ENCODE measurements at places on chromosomes 7 and 10.

DNA sequence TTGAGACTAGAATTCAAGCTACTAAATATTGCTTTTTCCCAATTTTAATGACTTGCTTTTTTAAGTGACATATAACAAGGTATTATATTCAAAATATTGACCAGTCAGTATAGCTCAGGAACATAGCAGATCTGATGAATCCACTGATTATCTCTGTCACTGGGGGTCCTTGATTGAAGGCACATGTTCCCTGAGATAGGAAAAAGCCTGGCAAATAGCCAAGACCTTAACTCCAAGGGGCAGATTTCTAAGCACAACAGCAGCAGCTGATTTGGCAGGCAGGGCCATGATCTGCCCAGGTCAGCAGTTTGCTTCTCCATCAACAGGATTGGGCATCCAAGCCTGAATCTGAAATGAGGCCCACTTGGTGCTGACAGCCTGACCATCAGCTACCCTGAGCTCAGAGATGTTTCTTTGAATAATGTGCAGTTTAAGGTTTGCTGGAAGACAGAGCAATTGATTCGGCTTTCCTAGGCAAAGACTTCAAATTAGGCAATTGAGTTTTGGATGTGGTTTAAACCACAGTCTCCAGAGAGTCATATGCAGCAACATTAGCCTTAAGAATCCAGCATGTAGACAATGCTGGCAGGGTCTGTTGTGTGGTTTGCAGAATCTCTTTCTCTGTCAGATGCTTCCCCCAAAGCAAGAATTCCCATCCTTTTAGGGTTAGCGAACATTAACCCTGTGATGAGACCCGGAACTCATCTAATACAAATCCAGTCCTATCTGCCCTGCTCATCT is 352.6 kb downstream of the ADRA2A start:
- no peak for DNase-seq

DNA sequence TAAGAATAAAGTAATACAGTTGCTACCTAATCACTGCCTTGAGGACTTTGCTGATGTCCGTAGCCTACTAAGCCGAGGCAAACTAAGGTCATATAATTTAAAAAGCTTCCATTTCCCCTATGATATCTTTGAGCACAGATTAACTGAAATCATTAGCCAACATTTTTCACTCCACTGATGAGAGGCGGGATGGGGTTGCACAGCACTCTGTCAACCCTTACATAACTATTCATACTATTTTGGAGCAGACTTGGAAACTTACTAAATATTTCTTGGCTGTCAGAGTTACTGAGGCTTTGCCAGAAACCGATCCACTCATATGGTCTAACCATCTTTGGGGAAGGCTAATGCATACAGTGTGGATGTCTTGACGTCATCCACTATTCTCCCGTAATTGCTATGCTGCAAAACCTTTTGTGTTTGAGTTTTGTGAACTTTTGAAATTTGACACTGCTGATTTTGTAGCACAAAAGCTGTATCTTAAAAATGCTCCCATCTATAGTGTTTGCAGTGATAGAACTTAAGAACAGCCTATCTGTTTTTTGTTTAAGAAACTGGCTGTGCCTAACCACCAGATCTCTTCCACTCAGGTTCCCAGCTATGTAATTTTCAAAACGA is 248.7 kb downstream of the TSPAN12 start:
- no peak for DNase-seq

DNA sequence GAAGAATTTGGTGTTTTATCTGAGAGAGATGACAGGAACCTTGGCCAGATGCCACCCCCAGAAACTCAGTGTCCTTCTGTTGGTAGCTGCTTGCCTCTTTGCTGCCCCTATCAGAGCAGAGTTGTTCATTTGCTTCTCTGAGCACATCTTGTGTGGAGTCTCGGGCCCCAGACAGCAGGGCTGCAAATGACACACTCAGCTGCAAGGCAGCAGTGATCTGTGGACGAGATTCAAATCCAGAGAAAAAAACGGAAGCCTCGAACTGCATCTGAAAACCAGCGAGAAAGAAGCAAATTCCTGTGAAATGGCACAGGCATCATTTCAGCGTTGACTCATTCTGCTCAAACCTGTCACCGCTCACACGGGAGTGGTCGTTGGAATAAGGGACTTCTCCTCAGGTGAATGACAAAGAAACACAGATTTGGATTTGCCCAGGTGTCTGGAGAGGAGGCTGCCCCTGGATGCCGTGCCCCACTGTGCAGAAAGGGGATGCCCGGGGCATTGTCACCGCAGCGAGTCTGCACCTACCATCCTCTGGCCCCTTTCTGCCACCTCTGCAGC is 144.7 kb downstream of the PFKFB3 start:
- DNase-seq: peak; percentile 58

GRCh38 chr10:14775656-14776055 is 959 bp upstream of the FAM107B start:
- DNase-seq: no peak

DNA sequence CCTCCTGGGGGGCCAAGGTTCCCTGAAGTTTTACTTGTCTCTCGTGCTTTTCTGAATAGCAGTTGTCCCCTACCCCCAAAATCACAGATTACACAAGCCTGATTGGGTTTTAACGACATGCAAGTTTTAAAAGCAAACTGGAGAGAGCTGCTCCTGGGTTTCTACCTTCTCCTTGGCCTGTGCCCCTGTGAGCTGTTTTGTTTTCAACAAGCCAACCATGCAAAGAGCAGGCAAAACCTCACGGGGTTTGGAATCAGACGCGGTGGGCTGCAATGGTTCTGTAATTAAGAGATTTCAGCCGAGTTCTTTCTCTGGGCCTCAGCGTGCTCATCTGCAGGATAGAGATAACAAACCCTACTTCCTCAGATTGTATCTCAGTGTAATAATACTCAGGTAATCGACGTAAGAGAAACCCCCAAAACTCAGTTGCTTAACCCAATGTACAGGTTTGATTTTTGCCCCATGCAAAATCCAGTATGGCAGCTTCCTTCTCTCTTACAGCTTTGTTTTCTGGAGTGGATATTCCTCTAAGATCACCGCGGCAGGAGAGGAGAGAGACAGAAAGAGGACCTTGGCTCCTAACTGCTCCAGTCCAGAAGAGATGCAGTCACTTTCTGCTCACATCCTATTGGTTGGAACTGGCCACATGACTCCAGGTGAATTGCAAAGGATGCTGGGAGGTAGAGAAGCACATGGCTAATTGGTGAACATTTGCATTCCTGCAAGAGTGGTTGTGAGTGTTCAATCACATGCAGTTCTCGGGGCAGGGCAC is 42.0 kb downstream of the MYL10 start:
- DNase-seq: no peak

- no peak for DNase-seq
Observed at GRCh38 chr10:114824391-114824790, 2.8 kb downstream of the FHIP2A start.

- no peak for DNase-seq
Observed at GRCh38 chr7:27159266-27160144, 3.0 kb upstream of the HOXA7 start.

DNA sequence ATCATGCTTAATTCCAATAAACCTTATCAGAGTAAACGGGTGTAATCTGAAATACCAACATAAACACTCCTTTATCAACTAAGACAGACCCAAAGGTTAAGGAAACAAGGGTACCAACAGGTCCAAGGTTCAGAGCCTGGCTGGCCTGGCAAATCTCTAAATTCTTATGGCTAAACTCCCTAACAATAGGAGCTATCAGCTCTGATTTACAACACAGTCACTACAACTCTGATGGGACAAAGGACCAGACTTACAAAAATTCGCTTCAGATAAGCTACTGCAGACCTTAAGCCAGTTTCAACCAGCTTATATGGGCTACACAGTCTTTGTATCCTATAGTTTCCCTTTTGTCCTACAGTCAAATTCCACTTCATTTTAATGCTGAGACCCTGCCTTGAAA is 381.9 kb downstream of the ZWINT start:
- DNase-seq: no peak

DNA sequence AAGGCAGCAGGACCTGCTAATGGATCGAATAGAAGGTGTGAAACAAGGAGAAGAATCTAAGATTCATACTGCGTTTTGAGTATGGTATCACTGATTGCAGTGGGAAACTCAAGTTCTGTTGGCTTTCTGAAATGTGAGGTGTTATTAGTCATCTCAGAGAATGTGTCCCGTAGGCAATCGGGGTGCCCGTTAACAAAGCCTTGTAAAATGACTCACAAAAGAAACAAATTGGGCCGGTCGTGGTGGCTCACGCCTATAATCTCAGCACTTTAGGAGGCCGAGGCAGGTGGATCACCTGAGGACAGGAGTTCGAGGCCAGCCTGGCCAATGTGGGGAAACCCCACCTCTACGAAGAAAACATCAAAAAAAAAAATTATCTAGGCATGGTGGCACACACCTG is 118.2 kb upstream of the C7orf33 start:
- no peak for DNase-seq

DNA sequence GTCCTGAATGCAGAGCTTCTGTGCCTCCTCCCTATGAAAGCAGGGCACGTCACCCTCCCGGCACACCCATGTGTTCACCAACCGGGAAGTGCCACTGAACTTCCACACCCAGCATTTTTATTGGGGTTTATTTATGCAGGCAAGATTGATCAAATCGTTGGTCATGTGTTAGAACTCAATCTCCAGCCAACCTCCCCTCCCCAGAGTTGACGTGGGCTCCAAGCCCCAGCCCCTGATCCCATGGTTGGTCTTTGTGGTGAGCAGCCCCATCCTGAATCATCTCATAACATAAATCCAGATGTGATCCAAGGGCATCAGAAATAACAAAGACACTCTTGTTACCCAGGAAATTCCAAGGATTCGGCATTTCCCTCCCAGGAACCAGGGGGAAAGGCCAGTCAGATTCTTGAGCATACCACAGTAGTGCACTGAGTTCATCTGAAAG is 151.2 kb downstream of the TPST1 start:
- DNase-seq: no peak

DNA sequence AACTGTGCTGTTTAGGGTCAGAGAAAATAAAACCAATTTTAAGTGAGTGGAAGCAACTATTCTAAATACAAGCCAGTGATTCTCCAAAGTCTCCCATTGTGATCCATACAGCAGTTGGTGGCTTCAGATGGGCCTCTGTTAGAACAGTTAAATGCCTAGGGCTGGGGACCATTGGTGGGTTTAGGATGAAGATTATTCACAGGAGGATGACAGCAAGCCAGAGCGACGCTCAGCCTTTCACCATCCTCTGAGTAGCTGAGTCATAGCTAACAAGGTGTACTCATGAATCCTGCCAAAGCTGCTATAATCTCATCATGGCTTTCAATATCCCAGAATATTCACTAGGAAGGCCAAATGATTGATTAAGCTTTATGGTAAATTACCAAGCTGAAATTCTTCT is 39.6 kb downstream of the STARD3NL start:
- no peak for DNase-seq

DNA sequence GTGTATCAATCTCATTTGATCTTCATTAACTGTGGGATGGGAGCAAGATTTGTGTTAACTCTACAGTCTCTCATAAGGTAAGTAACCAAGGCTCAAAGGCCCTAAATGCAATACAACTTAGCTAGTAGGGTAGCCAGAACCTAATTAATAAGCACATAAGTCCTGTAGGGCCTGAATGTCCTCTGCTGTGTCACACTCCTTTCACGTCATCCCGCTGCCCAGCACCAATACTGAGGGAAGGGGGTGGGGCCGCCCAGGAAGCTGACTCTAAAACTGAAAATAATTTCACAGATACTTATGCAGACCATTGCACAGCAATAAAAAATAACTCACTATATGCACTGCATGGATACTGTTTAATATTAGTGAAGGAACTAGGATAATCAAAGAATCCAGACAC is 13.7 kb downstream of the CCDC6 start:
- DNase-seq: no peak

DNA sequence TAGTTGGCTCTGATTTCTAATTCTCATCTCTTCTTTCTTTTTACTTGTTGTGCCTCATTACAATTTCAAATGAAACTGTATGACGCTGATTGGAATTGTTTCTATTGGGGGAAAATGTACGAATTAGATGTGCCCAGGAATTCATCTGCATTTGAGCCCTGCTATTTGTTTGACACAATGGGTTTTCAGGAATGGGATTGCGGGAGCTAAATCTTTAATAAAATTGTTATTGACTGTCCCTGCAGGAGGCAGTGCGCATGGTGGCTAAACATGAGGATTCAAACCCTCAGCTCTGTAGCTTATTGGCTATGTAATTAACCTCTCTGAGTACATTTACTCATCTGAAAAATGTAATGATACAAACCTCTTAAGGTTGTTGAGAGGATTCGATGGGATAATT is 181.6 kb downstream of the NXPH1 start:
- DNase-seq: no peak
